Fibroblast of the conjunctiva (primary cell): ENCODE measurements at places on chromosomes 5 and 9.
A peak's percentile ranks its signal among the peaks of the same experiment; 100 is the strongest.

GRCh38 chr9:71303351-71303750 lies 181.9 kb upstream of the TRPM3 start:
- peak; percentile 5 for DNase-seq

DNA sequence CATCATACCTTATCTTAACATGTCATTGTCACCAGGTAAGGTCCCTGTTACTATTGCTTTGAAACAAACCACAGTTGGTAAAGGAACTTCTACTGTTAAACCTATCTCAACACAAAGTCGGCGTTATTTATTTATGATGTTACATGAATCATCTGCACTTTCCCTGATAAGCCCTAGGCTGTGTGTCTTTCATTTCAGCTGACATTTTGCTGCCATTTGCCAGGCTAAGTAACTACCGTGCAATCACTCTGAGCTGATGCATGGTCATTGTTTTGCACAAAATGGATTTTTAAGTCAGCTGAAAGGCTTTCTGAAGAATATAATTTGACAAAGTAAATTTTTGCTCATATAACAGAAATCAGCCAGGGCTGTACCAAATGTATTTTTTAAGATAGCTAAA lies 546.5 kb downstream of the ZNF608 start:
- no peak for DNase-seq

DNA sequence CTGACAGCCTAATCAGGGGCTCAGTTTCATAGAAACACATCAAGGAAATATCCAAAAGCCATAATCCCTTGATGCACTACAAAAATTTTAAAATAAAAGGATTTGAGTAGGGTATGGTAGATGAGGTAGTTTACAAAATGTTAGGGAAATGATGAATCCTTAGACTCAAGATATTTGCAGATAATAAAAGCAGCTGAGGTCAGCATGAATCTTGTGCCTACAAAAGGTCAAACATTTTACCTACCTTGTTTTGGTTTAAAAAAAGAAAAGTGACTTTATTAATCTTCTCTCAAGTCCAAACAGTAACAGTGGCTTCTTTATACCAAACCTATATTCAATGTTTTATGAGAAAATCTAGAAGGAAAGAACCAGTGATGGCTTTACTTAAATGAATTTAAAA lies 135.5 kb downstream of the BNC2 start:
- no peak for DNase-seq

DNA sequence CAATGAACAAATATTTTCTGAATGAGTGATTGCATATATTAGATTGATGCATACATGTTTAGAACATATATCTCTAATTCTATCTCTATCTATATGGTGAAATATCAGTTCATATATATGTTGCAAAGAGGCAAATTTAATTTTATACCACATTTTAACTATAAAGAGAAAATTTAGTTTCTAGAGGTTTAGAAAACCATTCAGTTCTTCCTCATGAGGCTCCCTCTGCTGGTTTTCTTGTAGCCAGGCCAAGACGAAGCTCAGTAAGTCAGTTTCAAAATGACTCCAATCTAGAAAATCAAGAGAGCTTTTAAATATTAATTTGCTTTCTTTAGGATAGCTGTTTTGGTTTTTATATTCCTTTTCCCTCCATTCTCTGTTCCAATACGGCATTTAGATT lies 312.1 kb downstream of the TMEM232 start:
- DNase-seq = no peak

- DNase-seq = peak; percentile 77
These were observed 6.3 kb upstream of the IRF1 start for GRCh38 chr5:132496631-132497487.
